Calu3 (cell line): ENCODE measurements at places on chromosomes 1 and 21.

GRCh38 chr1:207312604-207312920, 8.9 kb upstream of the CD55 start:
- no peak for DNase-seq

- no peak for DNase-seq
Measured at GRCh38 chr1:3759796-3760195, 7.5 kb downstream of the CCDC27 start.

- no peak for DNase-seq
Measured at GRCh38 chr1:214635506-214635905, 32.5 kb downstream of the CENPF start.

DNA sequence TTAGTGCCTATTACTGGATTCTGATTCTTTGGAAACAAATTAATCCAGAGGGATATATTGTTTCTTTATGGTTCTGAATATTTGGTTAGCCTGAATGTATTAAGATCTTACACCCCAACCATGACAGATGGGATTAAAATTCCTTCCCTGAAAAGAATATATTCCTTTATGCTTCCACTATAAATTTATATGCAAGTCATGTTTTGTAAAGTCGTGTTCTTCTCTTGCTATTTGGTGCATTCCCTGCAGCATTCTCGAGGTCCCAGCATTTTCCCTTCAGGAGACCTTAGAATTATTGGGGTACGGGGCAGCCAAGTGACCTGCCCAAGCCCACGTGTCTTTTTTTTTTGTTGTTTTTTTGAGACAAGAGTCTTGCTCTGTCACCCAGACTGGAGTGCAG, 62.4 kb downstream of the DISC1 start:
- no peak for DNase-seq
